ENCODE measurements at places on chromosomes 1 and 21. TPM values are rescaled to one million over a fixed set of nuclear protein-coding genes. Genes with fewer than 3 reads are reported as not detected.

The FMO1 gene
- total RNA-seq, result not detected

The CAPN9 gene
- total RNA-seq, result not detected

The CFAP141 gene
- not detected for total RNA-seq

The PTCH2 gene
- 0.27 TPM for total RNA-seq

The RGS1 gene
- not detected for total RNA-seq

The CLCA1 gene
- not detected for total RNA-seq

The SPRR2E gene
- not detected for total RNA-seq

The FOXO6 gene
- 0.82 TPM for total RNA-seq

The PDE9A gene
- total RNA-seq, result 1.2 TPM

The FCRL4 gene
- total RNA-seq, result not detected

The KCNJ10 gene
- total RNA-seq, result not detected

The ZBED6 gene
- total RNA-seq, result 2.7 TPM

The EVI5 gene
- 4.5 TPM for total RNA-seq

The NCMAP gene
- total RNA-seq, result 0.08 TPM

The HS2ST1 gene
- 11.2 TPM for total RNA-seq

The S100A8 gene
- not detected for total RNA-seq

The CTSS gene
- 15.5 TPM for total RNA-seq

The TPTE gene
- not detected for total RNA-seq

The CLCNKB gene
- total RNA-seq, result not detected

The SYNC gene
- 14.0 TPM for total RNA-seq

The IFI44L gene
- total RNA-seq, result not detected

The S100A5 gene
- 0.80 TPM for total RNA-seq

The TMEM269 gene
- 0.15 TPM for total RNA-seq

The PRRX1 gene
- not detected for total RNA-seq

The SPRR2F gene
- total RNA-seq, result not detected
